Stimulated activated CD4-positive, alpha-beta T cell treated with anti-CD3 and anti-CD28 coated beads, TNF-alpha, amount 100 ng/mL, for 1 hour (primary cell): ENCODE measurements at places on chromosomes 7 and 10.

DNA sequence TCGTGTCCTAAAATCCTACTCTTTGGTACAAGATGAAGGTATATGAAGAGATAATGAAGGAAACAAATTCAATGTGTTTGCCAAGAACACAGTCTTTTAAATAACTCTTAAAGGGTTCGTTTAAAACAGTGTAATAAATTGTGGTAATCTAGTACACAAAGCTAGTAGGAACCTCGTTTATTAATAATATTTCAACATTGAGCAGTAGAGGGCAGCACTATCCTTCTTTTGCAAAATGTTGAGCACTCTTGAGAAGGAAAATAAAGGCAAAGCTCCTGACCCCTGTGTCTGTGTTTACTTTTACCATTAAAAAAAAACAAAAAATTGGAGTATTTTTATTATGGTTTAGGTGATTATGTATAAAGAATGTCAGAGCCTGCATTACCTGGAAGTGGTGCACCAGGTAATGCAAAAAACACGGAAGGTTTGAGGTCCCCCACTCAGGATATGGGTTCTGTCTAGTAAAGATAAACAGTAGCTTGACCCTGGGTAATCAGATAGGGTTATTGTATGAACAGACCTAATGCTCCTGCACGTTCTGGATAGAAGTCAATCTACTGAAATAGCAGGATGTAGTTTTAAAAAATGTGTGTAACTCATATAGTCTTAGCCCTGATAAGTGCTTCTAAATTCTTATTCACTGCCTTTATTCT lies 5.7 kb upstream of the GOT1 start:
- DNase-seq: no peak

- no peak for DNase-seq
Observed at GRCh38 chr10:67603086-67603485, 92.9 kb downstream of the CTNNA3 start.

- DNase-seq: no peak
Observed at GRCh38 chr7:42774436-42774835, 137.4 kb downstream of the C7orf25 start.

DNA sequence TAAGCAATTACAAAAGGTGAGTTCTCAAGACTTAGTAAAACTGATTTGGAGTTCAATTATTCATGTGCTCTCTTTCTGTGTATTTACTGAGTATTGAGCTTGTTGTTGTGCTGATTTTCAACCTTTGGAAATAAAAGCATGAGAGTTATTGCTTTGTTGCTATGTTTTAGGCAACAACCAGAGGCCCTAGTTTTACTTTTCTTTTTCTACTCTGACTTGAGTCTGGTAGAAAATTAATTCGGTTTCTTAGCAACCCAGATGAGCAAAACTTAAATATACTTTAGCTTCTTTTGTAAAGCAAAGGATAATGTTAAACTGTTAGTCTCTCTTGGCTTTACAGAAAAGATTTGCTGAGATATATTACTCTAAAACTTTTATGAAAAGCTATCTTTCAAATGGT lies 66.4 kb upstream of the SCIN start:
- no peak for DNase-seq

GRCh38 chr10:92756201-92757065 lies 66.7 kb downstream of the HHEX start:
- DNase-seq: no peak

- no peak for DNase-seq
Observed at GRCh38 chr10:14598809-14599764, 175.6 kb downstream of the FAM107B start.

DNA sequence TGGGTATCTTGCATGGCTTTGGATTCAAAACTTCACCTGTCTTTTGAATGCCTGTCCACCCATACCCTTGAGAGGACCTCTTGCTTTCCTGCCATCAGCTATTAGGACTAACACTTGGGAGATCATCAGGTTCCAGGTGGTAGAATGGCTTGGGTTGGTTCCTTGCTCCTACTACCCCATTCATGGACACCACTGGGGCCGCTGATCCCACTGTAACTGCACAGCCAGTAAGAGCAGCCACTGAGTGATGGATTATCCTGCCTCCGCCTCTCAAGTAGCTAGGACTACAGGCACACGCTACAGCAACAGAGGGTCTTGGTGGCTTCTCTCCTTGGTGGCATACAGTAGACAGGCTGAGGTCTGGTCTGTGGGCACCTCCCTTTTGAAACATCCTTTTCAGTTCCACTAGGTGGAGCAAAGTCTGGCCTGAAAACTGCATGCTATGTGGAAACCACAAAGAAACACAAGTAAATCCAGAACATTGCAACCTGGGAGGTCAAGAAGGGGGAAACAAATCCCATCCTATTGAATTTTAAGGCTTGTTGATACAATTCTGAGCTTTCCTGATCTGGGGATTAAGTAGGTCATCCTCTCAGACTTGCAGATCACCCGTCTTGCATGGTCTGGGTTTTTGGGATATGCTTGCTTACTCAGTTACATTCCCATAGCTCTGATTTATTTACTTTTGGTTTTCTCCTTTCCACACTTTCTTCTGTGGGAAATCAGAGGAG lies 9.4 kb downstream of the WBP1L start:
- DNase-seq: no peak

DNA sequence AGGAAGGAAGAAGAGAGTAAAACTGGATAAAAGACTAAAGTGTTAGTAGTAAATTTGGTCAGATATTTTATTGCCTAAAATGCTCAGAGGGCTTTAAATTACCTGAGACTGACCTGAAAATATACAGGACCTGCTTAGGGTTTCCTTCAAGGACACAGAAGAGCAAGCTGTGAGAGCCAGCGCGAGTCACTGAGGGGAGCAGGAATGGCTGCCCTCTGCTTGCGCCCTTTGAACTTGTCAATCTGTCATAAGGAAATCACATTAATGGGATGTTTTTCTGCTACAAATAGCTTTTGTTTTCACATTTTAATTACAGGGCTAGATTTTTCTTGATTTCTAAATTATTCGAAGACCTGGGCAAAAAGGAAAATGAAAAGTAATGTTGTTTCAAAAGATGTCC lies 26.9 kb downstream of the DNAJB9 start:
- DNase-seq: no peak

DNA sequence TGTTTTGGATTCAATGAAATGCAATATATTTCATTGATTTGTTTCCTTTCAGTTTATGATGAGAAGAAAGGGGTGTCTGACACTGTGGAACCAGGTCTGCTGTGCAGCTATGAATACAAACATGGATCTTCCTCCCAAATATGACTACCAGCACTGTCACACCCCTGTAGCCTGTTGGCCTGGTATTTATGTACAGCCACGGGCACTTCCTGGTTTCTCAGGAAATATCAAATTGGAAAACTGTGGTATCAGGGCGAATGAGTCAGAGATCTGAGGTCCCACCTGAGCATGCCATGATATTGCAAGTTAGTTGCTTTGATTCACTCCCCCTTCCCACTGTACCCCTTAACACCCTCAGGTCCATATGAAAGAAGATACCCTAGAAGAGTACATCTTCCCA lies 87.8 kb downstream of the DNMBP start:
- no peak for DNase-seq

DNA sequence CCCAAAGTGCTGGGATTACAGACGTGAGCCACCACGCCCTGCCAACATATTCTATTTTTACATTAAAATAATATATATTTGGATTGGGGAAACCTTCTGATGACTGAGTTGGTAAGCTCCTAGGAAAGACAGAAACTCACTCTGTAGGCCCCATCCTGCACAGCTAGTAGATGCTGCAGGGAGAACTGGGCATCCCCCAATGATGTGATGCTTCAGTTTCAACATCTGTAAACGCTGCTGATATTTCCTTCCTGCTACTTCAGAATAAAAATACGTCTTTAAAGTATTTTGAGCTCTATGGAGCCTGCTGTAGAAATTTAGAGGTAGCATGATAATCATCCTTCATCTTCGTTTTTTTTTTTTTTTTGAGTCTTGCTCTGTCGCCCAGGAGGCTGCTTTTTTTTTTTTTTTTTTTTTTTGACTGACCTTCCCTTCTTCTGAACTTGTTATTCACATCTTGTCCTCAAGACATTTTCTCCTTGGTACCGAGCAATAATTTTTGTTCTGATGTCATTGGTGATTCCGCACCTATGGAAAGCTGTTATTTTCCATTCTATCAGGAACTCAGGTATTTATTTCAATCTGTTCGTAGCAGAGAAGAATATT lies 21.8 kb upstream of the INPP5F start:
- DNase-seq: no peak

- no peak for DNase-seq
Observed at GRCh38 chr7:15839416-15840100, 153.1 kb upstream of the MEOX2 start.

DNA sequence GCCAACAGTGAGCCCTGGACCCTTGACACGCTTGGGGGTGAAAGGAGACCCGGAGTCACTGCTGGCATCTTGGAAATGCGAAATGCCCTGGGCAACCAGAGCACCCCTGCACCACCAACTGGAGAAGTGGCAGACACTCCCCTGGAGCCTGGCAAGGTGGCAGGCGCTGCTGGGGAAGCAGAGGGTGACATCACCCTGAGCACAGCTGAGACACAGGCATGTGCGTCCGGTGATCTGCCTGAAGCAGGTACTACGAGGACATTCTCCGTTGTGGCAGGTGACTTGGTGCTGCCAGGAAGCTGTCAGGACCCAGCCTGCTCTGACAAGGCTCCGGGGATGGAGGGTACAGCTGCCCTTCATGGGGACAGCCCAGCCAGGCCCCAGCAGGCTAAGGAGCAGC lies 98.5 kb downstream of the TACC2 start:
- DNase-seq: no peak

GRCh38 chr10:86579883-86580520 lies 58.4 kb upstream of the WAPL start:
- no peak for DNase-seq

DNA sequence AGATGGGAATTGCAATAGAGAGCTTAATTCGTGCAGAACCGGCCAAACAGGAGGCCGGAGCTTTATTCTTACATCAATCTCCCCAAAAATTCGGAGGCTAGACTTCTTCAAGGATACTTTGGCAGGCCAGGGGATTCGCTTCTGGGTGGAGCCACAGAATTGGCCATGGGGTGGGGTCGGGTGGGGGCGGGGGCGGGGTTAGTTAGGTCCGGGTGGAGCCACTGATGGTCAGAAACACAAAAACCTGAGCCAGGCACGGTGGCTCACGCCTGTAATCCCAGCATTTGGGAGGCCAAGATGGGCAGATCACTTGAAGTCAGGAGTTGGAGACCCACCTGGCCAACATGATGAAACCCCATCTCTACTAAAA lies 87.5 kb downstream of the SEPTIN14 start:
- no peak for DNase-seq

- no peak for DNase-seq
Observed at GRCh38 chr7:70573071-70573661, 558.8 kb upstream of the GALNT17 start.

GRCh38 chr7:96224685-96225084 lies 97.2 kb downstream of the SLC25A13 start:
- no peak for DNase-seq

DNA sequence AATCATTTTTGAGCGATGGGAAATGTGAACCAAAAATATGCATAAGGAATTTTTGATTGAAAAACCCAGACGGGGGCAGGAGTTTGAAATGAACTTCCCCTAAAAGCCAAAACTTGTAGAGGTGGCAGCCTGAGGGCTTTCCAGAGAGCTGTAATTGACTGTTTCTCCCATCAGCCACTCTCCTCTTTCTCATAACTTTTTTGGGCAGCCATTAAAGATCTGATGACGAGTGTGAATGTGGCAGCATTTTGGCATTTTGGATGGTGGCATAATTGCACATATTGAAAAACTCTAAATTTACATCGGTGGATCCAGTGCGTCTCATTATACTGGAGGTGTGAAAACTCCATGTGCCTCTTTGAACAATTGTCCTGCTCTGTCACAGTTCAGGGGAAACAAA lies 159.0 kb downstream of the CUX1 start:
- no peak for DNase-seq

- DNase-seq: no peak
Observed at GRCh38 chr7:125877246-125877645, 947.6 kb upstream of the POT1 start.

- DNase-seq: no peak
Observed at GRCh38 chr7:37770838-37771237, 77.6 kb upstream of the NME8 start.

- no peak for DNase-seq
Observed at GRCh38 chr10:113604572-113604971, 51.7 kb downstream of the HABP2 start.

DNA sequence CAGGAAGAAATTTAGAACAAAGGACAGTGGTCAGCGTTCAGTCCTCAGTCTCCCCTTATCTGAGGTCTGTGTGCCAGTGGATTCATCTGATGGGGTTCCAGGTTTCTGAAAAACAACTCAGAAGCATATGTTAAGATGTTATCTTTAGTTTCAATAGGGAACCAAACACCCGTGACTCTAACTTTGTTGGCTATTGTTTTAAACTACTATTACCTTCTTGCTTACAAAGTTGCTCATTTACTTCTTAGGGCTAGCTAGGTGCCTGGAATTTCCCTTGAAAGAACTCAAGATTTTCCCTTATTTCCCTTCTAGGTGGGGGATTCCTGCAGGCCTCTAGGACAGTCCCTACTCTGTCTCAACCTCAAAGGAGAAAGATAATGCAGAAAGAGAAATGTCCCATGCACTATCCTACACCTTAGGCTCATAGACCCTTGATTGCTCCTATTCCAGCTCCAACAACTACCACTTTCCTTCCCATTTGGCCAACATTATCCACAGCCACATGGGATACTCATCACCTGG lies 192.5 kb upstream of the LYZL1 start:
- DNase-seq: no peak
